NCI-H1694 treated with DMSO at 0.1 percent for 48 hours (cell line): ENCODE measurements at places on chromosomes 4 and X.

DNA sequence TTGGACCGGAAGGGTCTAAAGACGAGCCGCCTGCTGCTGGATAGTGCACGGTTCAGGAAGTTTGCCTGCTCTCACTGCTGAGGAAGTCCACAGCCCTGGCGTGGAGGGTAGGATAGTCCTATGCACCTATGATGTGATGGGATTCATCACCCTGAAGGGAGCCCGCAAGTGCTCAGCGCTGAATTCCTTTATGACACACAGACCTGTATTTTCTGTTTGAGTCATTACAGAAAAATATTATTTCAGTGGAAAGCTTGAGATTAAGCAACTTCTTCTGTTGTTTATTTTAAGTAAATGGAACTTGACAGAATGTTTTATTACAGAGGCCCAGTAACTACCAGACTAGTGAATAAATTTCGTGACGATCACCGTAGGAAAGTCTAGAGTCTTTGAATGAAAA lies 123.2 kb downstream of the TRIML1 start:
- DNase-seq, result no peak

- no peak for DNase-seq
These were observed 2.8 kb upstream of the CLCN5 start for GRCh38 chrX:49919617-49920016.

- DNase-seq, result no peak
These were observed 90.3 kb downstream of the ATOH1 start for GRCh38 chr4:93918856-93919255.

- no peak for DNase-seq
These were observed 159.3 kb downstream of the PALLD start for GRCh38 chr4:168656055-168656660.

GRCh38 chr4:168317621-168318020 lies 931 bp downstream of the DDX60 start:
- DNase-seq, result no peak

DNA sequence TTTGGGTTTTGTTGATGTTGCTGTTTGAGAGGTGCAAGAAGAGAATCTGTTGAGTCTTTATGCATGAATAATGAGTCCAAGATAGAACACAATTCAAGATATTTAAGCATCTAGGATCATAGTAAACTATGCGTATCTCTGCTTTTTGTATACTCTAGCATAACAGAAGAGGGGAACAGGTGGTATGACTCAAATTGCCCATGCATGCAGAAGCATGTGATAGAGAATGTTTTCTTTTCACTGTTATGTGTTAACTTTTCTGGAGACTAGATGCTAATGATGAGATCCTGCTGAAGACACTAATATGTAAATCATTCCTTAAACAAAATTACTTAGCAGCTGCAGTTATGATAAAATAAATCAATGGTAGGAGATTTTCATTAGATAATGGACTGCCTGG lies 165.3 kb upstream of the FTHL17 start:
- no peak for DNase-seq

DNA sequence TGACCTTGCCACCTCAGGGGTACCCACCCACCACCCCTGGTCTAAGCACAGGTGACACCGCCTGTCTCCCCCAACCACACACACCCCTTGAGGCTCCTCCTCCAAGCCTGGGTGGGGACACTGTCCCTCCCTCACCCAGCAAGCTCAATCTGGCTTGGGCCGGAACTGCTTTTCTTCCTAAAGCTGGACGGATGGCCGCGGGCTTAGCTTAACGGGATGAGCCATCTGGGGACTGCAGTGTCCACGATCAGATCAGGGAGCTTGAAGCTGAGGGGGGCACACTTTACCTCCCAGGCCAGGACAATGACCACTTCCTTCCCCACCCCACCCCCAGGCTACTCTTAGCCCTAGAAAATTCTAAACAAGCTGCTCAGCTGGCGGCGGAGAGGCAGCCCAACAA lies 1.0 kb upstream of the SLC6A8 start:
- DNase-seq, result no peak

DNA sequence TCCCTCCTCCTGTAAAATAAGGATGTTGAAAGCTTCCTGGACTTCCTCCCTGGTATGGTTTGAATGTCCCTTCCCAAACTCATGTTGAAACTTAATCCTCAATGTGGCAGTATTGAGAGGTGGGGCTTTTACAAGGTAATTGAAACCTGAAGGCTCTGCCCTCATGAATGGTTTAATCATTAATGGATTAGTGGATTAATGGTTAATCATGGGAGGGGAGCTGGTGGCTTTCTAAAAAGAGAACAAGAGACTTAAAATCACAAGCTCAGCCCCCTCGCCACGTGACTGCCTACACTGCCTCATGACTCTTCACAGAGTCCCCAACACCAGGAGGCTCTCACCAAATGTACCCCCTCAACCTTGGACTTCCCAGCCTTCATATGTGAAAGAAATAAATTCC lies 124.6 kb upstream of the ANXA3 start:
- DNase-seq, result no peak

- no peak for DNase-seq
These were observed 49.5 kb upstream of the MAGEA8 start for GRCh38 chrX:149831473-149831872.

DNA sequence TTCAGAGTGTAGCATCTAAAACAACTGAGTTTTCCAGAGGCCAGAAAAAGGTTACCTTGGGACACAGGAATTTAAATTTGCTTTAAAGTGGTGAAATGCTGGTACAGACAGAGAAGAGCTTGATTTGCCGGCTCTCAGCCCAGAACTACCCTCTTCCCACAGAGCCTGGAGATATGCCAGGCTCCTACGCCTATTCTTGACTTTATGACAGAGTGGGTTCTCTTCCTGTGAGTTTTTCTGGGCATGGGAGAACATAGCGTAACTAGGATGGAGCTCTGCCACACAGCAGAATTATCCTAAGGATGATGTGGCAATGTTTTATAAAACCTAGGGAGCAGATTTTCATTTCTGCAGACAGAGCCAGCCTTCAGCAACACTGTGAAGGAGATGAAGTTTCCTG lies 241.8 kb downstream of the GRIA3 start:
- no peak for DNase-seq

GRCh38 chr4:2689825-2690700 lies 66.1 kb downstream of the TNIP2 start:
- no peak for DNase-seq

- DNase-seq, result no peak
These were observed 217.9 kb upstream of the MAB21L2 start for GRCh38 chr4:150363721-150364688.

GRCh38 chrX:68983004-68983857 lies 154.4 kb downstream of the EFNB1 start:
- DNase-seq, result no peak

DNA sequence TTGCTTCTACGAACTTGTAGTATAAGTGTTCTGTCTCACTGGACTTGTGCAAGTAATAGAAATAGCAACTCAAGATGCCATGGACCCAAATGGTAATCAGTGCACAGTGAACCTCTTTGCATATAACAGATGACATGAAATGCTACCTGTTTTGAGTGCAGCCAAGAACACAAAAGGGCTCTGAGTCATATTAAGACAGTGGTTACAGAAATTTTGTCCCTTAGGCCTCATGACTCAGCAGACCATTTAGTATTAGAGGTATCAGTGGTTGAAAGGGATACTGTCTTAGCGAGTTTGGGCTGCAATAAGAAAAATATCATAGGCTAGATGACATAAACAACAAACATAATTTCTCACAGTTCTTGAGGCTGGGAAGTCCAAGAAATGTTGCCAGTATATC lies 502.9 kb upstream of the PCDH10 start:
- no peak for DNase-seq

GRCh38 chr4:115249808-115250207 lies 136.4 kb upstream of the NDST4 start:
- no peak for DNase-seq

DNA sequence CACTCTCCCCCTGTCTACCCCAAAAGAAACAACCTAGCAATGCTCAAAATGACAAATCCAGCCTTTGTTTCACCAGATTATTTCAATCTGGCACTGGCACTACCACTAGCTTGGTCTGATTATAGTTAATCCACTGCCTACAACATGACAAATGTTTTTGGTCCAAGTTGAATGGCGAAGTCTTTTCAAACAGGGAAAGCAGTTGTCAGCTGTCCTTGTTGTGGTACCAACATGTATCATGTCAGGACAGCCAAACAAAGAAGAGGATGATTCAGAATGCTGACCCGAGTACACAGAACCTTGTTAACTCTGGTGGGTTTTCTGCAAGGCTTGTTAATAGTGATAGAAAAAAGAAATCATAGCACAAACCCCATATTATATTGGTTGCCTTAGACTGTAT lies 160.8 kb upstream of the ANK2 start:
- no peak for DNase-seq
